ENCODE measurements at places on chromosomes 1 and 21. TPM values are rescaled to one million over a fixed set of nuclear protein-coding genes. Genes with fewer than 3 reads are reported as not detected.

The RIMKLA gene
- total RNA-seq = 0.24 TPM

The CRYBG2 gene
- 0.52 TPM for total RNA-seq

The NPR1 gene
- total RNA-seq = 119 TPM

The CSF3R gene
- total RNA-seq = 19.6 TPM

The PODN gene
- 285 TPM for total RNA-seq

The CD84 gene
- total RNA-seq = 6.9 TPM

The SAMD11 gene
- 38.0 TPM for total RNA-seq

The ITLN1 gene
- 0.29 TPM for total RNA-seq

DNA sequence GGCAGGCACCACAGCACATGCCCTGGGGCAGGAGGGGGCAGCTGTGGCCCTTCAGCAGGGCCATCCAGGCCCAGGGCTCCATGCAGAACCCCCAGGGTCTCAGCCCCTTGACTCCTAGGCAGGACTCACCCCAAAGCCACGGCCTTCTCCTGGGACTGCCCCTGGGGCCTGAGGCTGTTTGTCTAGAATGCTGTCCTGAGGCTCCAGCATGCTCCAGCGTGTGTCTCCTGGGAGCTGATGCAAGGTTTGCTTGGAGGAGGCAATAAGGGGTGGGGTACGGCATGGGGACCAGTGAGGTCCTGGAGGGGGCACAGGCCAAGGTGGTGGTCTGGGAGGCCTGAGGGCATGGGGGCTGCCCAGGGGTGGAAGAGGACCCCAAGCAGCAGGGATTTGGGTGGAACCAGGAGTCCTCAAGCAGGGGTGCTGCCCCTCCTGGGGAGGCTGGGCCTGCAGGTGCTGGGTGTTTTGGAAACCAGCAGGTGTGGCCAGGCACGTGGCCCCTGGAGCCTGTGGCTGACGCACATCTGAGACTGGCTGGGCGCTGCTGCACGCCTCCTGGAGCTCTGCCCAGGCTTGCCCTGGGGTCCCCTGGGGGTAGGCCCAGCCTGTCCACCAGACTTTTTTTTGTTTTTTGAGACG lies 7.8 kb upstream of the CALML6 start:
- peak; percentile 79 for DNase-seq

- no peak for DNase-seq
These were observed 3.6 kb downstream of the LPAR3 start for GRCh38 chr1:84889437-84889836.

DNA sequence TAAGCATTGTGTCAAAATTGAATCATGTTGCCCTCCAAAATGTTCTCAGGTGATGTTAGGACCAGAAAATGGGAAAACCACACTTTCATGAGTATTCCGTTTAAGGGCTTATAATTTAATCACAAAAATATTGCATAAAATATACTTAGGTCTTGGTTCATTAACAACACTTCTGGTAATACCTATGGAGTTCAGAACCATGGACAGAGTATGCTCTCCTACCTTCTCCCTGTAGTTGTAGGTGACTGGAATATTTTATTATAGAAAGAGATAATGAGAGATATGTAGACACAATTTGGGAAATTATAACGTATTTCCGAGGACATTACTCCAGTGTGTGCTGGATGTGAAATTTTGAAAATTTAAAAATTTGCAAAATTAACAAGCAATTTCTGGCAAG lies 232.5 kb downstream of the NCAM2 start:
- DNase-seq = no peak

DNA sequence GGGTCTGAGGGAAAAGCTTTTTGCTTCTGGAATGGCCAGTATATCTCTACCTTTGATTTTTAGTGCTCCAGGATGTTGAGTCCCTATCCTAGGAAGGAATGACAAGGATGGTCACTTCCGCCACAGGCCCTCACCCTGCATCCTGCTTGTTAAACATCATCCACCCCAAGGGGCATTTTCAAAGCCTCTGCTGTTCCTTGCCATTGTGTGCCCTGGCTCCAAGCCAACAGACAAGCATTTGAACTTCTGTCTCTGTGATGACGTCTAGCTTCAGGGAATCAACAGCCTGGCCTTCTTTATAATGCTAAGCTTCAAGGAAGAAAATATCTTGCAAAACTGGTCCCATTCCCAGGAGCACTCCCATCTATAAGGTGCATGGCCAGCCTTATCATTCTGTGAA lies 12.3 kb upstream of the JAM2 start:
- DNase-seq = no peak

- no peak for DNase-seq
These were observed 34.7 kb upstream of the PDE9A start for GRCh38 chr21:42618707-42619102.

GRCh38 chr1:178360421-178360820 lies 136.3 kb downstream of the CLEC20A start:
- no peak for DNase-seq

GRCh38 chr1:12047120-12047876 lies 15.8 kb upstream of the TNFRSF8 start:
- no peak for DNase-seq

DNA sequence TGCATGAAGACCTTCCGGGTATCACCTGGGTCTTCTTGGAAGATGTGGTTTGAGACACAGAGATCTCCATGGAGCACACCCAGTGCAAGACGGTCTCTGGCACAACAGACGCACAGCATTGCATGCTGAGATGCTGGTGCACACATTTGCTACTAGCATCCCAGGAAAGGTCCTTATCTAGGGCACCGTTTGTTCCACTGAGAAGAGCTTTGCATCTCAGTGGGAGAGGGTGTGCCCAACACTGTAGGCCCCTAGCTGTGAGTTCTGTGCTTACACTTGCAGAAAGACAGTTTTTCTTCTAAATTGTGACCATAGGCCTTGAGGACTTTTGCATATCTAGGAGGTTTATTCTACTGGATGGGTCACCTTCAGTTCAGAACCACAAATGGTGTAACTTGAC lies 554.1 kb downstream of the MATN1 start:
- no peak for DNase-seq

GRCh38 chr1:167926486-167926997 lies 9.9 kb upstream of the DCAF6 start:
- DNase-seq = no peak

DNA sequence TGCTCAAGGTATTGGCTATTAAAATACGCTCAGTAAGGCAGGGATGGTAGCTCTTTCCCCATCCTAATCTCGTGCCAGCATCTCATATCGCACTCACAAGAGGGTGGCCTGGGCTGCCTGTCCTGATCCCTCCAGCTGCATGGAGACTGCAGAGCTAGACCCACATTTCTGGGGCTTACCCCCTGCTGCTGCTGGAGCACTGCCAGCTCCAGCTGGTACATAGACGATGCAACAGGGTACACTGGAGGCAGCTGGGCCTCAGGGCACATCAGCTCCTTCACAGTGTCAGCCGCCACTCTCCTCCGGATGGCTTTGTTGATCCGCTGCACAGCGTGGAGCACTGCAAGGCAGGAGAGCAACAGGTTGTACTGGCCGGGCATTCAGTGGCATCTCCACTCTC lies 16.0 kb downstream of the IQGAP3 start:
- DNase-seq = no peak

GRCh38 chr1:208303743-208304712 lies 59.8 kb upstream of the PLXNA2 start:
- DNase-seq = no peak

DNA sequence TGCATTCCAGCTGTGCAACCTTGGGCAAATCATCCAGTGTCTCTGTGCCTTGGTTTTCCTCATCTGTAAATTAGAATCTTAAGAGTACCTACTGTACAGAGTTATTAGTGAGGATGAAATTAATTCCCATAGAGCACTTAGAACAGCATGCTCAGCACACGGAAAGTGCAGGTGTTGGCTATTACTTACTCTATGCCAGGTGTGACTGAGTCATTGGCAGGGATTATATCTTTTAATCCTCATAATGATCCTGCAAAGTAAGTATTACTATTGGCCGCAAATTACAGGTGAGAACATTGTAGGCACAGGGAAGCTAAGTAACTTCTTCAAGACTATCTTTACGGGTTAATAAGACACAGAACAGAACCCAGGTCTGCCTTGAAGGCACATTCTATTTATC lies 6.3 kb upstream of the UBE2U start:
- DNase-seq = no peak

Data from posterior vena cava (tissue), 2 donors.